CD8-positive, alpha-beta T cell (primary cell): ENCODE measurements at places on chromosomes 1 and 21. TPM values are rescaled to one million over a fixed set of nuclear protein-coding genes. Genes with fewer than 3 reads are reported as not detected.

LINGO4 gene
- 0.11 TPM for total RNA-seq

HCN3 gene
- total RNA-seq, result 1.3 TPM

LCE1C gene
- not detected for total RNA-seq

TENT5C gene
- 146 TPM for total RNA-seq

VAV3 gene
- 11.4 TPM for total RNA-seq

MR1 gene
- total RNA-seq, result 15.4 TPM

EXO1 gene
- 1.5 TPM for total RNA-seq

IKBKE gene
- total RNA-seq, result 25.2 TPM

PAQR6 gene
- 2.8 TPM for total RNA-seq

IL19 gene
- not detected for total RNA-seq

IFI44L gene
- total RNA-seq, result 4.1 TPM

TEKT2 gene
- 0.47 TPM for total RNA-seq

GPR153 gene
- 0.61 TPM for total RNA-seq

SHISAL2A gene
- 21.3 TPM for total RNA-seq

NPHS2 gene
- not detected for total RNA-seq

SELE gene
- total RNA-seq, result not detected

RCSD1 gene
- total RNA-seq, result 42.4 TPM

MEX3A gene
- 0.14 TPM for total RNA-seq

HOOK1 gene
- 14.4 TPM for total RNA-seq

CELA3B gene
- not detected for total RNA-seq

CLCA4 gene
- not detected for total RNA-seq

FAM131C gene
- total RNA-seq, result not detected

CLK2 gene
- total RNA-seq, result 48.6 TPM

EFNA3 gene
- 0.46 TPM for total RNA-seq

CDCP2 gene
- total RNA-seq, result not detected

ORC1 gene
- 1.2 TPM for total RNA-seq

AVPR1B gene
- total RNA-seq, result not detected
